ENCODE measurements at places on chromosomes 16 and 17. TPM values are rescaled to one million over a fixed set of nuclear protein-coding genes. Genes with fewer than 3 reads are reported as not detected.

DNA sequence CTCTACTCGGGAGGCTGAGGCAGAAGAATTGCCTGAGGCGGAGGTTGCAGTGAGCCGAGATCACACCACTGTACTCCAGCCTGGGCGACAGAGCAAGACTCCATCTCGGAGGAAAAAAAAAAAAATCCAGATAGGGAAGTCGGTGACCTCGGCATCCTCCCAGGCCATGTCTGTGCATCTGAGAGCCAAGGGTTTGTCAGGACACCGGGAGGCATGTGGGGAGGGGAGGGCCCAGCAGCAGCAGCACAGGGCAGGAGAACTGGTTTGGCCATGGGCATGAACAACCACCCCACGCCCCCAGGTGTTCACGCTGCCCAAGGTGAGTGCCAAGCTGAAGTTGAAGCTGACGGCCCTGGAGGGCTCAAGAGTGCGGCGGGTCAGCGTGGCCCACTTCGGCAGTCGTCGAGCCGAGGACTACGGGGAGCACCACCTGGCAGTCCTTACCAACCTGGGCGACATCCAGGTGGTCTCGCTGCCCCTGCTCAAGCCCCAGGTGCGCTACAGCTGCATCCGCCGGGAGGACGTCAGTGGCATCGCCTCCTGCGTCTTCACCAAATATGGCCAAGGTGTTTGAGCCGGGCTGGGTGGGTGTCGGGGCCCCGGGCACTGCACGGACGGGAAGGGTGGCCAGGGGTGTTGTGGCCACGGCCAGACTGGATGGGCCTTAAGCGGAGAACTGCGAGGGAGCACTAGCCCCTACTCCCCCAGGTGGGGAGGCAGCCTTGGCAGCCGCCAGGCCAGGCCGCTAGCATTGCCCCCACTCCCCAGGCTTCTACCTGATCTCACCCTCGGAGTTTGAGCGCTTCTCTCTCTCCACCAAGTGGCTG is 14.7 kb upstream of the MYO15B start:
- no peak overlapping the region for H3K4me3 ChIP-seq
- H3K27ac ChIP-seq = no peak overlapping the region
- H3K36me3 ChIP-seq = no peaks in the 10 kb centered on the region
- DNase-seq = no peak

- H3K27me3 ChIP-seq = peaks cover 2% of the 10 kb centered on the region
- peaks cover 9% of the 10 kb centered on the region for H3K4me1 ChIP-seq
- H3K36me3 ChIP-seq = no peaks in the 10 kb centered on the region
- no peak overlapping the region for H3K27ac ChIP-seq
These were observed 8.3 kb downstream of the HS3ST3B1 start for GRCh38 chr17:14308965-14309879.

GRCh38 chr16:11162586-11163268 is 93.3 kb downstream of the SOCS1 start:
- H3K4me3 ChIP-seq = no peak overlapping the region
- peaks cover 15% of the 10 kb centered on the region for H3K4me1 ChIP-seq
- peaks cover 14% of the 10 kb centered on the region for H3K36me3 ChIP-seq

GRCh38 chr16:87119748-87120147 is 197.4 kb downstream of the C16orf95 start:
- H3K27me3 ChIP-seq = no peaks in the 10 kb centered on the region
- H3K27ac ChIP-seq = no peak overlapping the region
- H3K4me1 ChIP-seq = no peaks in the 10 kb centered on the region
- H3K4me3 ChIP-seq = no peak overlapping the region

GRCh38 chr17:28533091-28533807 is 19.2 kb downstream of the UNC119 start:
- H3K27me3 ChIP-seq = no peaks in the 10 kb centered on the region
- no peak overlapping the region for H3K27ac ChIP-seq
- no peak overlapping the region for H3K4me3 ChIP-seq
- H3K4me1 ChIP-seq = no peaks in the 10 kb centered on the region
- no peaks in the 10 kb centered on the region for H3K36me3 ChIP-seq
- no peak for DNase-seq

GRCh38 chr17:9886141-9886930 is 18.7 kb downstream of the RCVRN start:
- no peaks in the 10 kb centered on the region for H3K36me3 ChIP-seq
- DNase-seq = no peak
- H3K27ac ChIP-seq = no peak overlapping the region
- no peaks in the 10 kb centered on the region for H3K4me1 ChIP-seq
- H3K27me3 ChIP-seq = no peaks in the 10 kb centered on the region

GRCh38 chr17:164303-165235 is 16.9 kb downstream of the DOC2B start:
- H3K27me3 ChIP-seq = no peaks in the 10 kb centered on the region
- no peaks in the 10 kb centered on the region for H3K36me3 ChIP-seq
- no peak for DNase-seq
- H3K27ac ChIP-seq = no peak overlapping the region

DNA sequence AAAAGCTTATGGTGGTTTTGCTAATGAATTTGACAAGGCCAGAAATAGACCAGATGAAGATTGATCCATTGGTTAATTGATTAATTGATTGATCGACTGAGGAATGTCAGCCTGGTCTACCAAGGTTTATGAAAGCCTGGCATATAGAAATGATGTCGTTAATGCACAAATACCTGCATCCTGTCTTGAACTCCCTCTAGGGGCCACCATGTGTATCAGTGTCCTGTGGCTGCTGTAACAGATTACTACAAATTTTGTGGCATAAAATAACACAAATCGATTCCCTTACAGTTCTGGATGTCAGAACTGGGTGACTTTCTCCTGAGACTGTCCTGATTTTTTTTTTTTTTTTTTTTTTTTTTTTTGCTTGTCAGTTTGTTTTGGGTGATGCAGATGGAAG is 553.2 kb downstream of the MAF start:
- no peaks in the 10 kb centered on the region for H3K4me1 ChIP-seq
- no peak overlapping the region for H3K4me3 ChIP-seq
- H3K36me3 ChIP-seq = no peaks in the 10 kb centered on the region
- H3K27me3 ChIP-seq = no peaks in the 10 kb centered on the region
- no peak overlapping the region for H3K27ac ChIP-seq

DNA sequence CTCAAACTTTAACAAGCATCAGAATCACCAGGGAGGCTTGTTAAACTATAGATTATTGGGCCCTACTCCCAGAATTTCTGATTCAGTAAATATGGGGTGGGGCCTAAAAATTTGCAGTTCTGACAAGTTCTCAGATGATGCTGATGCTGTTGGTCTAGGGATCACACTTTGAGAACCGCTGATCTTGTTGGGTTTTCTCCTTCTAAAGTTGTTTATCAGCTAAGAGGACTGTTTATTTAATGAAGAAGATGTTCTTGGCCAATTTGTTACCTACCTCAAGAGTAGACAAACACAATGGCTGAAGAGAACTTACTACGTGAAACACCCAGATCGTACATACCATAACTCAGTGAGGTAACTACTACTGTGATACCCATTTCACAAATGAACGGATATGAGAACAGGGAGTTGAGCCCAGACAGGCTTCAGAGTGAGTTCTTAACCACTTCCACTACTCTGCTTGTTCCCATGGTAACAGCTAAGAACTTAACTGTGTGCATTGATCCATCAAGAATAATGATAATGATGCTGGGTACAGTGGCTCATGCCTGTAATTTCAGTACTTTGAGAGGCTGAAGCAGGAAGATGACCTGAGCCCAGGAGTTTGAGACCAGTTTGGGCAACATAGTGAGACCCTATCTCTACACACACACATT is 85.3 kb upstream of the NSRP1 start:
- H3K27ac ChIP-seq = no peak overlapping the region
- no peaks in the 10 kb centered on the region for H3K4me1 ChIP-seq
- no peak overlapping the region for H3K4me3 ChIP-seq
- no peak for DNase-seq

DNA sequence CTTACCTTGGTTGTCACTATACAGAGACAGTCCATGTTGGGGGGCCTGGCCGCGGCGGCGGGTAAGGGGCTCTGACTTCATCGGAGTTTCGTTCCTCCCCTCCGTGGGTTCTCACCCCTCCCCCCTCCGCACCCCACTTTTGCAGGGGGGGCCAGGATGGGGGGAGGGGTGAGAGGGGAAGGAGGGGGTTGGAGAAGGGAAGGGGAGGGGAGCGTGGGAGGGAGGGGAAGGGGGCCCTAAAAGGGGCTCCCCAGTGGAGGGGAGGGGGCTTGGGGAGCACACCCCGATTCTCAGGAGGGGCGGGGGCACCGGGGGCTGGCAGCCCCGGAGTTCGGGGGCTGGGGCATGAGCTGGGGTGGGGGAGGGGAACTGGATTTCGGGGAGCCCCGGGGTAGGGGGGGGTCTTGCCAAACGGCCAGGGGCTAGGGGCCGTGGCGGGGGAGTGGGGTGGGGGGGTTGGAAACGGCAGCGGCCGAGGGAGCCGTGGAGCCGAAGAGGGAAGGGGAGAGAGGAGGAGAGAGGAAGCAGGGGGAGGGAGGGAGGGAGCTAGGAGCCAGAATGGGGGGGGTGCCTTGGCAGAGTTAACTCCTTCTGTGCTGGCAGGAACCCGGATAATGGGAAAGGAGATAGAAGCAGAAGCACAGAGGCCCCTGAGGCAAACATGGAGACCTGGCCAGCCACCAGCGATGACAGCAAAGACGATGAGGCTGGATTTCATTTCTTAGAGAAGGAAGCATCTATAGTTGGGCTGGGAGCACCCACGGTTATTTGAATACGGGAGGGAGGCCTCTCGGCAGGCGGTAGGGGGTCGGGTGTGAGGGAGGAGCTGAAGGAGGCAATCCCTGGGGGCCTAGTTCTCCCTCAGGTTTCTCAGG is 2.3 kb downstream of the DLG4 start:
- peaks cover 6% of the 10 kb centered on the region for H3K36me3 ChIP-seq
- H3K4me3 ChIP-seq = peak overlapping the region; percentile 58
- no peaks in the 10 kb centered on the region for H3K27me3 ChIP-seq
- peaks cover 23% of the 10 kb centered on the region for H3K4me1 ChIP-seq
- DNase-seq = no peak
- peak overlapping the region; percentile 96 for H3K27ac ChIP-seq

Gene SLFN12
- 6.8 TPM for total RNA-seq

Gene KRTAP4-3
- total RNA-seq = not detected

Gene PIPOX
- not detected for total RNA-seq

Gene CPHXL2
- total RNA-seq = not detected

Gene CDH16
- not detected for total RNA-seq
